Common myeloid progenitor, CD34-positive (primary cell): ENCODE measurements at places on chromosomes 1 and 21.

- DNase-seq, result no peak
These were observed 35.5 kb downstream of the LRIF1 start for GRCh38 chr1:110928191-110928590.

- no peak for DNase-seq
These were observed 44.1 kb downstream of the NPHP4 start for GRCh38 chr1:5947978-5948680.

GRCh38 chr1:234148816-234149215 lies 224.4 kb upstream of the COA6 start:
- no peak for DNase-seq

DNA sequence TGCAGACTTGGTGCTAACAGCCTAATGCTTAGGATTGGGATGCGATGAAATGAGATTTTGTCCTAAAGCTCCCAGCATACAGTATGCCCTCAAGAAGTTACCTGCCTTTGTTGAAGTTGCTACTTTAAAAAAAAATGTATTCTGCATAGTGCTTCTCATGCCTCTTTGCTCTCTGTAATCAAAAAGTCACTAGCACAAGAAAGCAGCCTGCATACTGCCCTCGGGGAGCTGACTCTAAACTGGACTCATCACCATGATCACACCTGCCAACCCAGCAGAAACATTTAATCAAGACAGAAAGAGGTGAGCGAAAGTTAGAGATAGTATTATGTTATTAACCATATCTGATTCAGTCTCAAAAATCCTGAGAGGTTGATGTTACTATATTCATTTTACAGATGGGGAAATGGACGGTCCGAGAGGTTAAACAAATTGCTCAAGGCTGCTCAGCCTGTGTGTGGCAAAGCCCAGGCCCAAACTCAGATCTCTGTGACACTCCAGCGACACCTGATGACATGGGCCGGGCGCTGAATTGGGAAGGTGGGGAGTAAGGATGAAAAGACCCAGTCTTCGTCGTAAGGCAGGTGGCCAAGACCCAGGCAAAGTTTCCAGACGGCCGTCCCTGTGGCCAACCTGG lies 1.1 kb downstream of the BATF3 start:
- DNase-seq, result no peak

- peak; percentile 85 for DNase-seq
These were observed 161.2 kb downstream of the RUNX1 start for GRCh38 chr21:34887725-34888568.

DNA sequence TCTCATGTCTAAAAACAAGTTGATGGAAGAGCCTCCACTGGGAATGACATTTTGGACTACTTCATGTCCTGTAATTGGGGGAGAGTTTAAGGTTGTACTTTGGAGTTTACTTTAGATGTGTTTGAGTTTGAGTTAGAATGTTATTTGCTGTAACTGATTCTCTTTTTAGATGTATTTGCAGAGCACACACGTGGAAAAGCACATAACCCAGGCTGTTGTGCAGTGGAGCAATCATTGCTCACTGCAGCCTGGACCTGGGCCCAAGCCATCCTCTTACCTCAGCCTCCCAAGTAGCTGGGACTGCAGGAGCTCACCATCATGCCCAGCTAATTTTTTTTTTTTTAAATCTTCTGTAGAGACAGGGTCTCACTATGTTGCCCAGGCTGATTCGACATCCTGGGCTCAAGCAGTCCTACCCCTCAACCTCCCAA lies 36.7 kb upstream of the SH3D21 start:
- no peak for DNase-seq

GRCh38 chr1:23527366-23527765 lies 3.7 kb downstream of the E2F2 start:
- DNase-seq, result no peak

DNA sequence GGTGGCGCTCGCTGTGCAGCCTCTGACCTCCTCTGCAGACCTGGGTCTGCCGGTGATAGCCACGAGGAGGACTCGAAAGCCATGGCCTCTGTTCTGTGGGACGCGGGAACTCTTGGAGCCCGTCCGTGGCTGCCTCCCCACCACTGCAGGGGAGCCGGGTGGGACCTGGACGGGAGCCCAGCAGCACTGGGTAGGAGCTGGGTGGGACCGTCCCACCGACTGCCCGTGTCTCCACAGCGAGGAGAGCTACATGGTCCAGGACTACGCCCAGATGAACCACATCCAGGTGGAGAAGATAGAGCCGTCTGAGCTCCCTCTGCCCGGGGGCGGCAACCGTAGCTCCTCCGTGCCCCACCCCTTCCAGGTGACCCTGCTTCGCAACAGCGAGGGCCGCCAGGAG lies 23.7 kb downstream of the ARHGEF16 start:
- DNase-seq, result no peak

DNA sequence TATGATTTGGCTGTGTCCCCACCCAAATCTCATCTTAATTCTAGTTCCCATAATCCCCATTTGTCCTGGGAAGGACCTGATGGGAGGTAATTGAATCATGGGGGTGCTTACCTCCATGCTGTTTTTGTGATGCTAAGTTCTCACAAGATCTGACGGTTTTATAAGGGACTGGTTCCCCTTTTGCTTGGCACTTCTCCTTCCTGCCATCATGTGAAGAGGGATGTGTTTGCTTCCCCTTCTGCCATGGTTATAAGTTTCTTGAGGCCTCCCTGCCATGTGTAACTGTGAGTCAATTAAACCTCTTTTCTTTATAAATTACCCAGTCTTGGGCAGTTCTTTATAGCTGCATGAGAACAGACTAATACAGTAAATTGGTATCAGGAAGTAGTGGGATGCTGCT lies 114.1 kb downstream of the ZNF648 start:
- DNase-seq, result no peak

GRCh38 chr1:212283741-212284140 lies 1.5 kb upstream of the PPP2R5A start:
- no peak for DNase-seq

- peak; percentile 13 for DNase-seq
These were observed 237.4 kb downstream of the LMX1A start for GRCh38 chr1:165119086-165119485.

DNA sequence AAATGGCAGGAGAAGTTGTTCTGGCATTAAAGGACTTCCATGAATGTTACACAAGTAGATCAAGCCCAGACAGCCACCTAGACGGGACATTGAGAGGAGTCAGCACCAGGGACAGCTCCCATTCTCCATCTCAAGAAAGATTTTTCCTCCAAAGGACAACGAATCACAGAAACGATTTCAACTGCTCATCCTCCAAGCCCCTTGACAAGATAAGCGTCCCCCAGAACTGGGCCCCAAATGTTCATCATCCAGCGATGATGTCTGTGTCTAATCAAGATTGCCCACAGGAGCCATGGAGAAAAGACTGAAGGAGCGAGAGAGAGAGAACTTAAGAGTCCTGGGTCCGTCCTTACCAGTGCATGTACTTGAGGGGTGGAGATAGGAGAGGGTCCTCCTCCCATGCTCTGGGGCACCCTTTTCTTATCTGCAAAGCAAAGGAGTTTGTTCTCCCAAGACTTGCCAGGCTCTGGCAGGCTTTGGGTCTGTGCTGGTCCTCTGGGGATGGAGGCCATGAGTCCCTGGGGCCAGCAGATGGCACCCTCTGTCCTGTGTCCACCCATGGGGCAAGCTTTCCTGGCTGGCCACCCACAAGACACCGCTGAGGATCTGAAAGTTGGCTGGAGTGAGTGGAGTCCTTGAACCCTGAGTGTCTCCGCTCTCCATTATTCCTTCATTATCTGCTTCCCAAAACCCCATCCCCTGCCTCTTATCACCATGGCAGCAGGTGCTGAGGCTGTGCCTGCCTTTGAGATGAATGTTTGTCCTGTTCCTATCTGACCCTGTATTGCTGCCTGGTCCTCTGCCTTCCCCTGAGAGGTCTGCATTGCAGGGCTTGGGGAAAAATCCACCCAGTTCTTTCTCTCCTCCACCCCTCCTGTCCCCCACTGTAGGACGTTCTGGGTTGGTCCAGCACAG lies 164.6 kb downstream of the ACTL8 start:
- DNase-seq, result peak; percentile 47

DNA sequence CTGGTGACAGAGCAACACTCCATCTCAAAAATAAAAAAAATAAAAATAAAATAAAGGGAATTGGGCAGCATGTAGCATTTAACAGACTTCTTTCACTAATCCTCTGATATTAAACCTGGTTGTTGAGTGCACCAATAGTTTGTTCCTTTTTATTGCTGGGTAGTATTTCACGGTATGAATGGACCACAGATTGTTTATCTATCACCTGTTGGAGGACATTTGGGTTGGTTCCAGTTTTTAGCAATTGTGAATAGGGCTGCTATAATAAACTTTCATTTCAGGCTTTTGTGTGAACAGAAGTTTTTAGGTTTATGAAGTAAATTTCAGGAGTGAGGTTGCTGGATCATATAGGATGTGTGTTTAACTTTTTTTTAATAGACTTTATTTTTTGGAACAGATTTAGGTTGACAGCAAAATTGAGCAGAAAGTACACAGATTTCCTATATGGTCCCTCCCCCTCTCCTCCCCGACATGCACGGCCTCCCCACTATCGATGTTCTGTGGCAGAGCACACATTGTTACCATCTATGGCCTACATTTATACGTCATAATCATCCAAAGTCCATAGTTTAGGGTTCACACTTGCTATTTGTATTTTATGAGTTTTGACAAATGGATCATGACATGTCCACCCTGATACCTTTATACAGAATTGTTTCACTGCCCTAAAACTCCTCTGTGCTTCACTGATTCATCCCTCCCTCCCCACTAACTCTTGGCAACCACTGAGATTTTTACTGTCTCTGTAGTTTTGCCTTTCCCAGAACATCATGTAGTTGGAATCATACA lies 66.1 kb upstream of the TMPRSS2 start:
- DNase-seq, result no peak

GRCh38 chr1:150001415-150001814 lies 9.1 kb downstream of the OTUD7B start:
- no peak for DNase-seq

DNA sequence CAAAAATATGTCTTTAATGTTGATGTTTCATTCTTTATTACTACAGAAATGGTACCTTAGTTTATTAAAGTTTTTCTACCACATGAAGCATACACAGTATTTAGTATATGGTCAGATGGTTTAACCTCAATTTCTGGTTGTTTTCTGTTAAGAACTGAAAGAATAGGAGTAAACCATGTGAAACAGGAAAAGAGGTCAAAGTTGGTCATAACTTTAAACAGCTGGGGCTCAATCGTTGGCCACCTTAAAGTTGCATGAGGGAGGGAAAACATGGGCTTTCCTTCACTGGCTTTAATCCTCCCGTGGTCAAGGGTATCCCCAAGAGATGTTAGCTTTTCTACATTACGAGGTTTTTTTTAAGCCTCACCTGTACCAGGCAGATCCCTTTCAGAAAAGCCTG lies 483.3 kb upstream of the ADAMTS5 start:
- no peak for DNase-seq
